ENCODE measurements at places on chromosomes 16 and 17. TPM values are rescaled to one million over a fixed set of nuclear protein-coding genes. Genes with fewer than 3 reads are reported as not detected.

DNA sequence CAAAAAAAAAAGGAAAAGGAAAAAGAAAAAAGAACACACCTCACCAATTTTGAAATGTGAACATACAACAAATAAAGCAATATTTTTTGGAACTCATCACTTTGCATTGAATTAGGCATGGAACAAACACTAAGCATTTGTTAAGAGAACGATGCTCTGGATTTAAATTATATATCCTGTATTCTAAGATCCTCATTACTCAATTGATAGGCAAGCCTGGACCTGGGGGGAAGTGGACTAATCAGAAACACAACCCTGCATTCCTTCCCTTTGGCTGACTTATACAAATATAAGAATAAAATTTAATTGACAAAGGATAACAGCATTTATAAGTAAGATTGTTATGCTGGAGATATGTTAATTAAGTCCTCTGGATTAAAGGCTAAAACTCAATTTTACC is 2.2 kb downstream of the GJC1 start:
- peak overlapping the region; percentile 98 for H3K4me3 ChIP-seq
- no peaks in the 10 kb centered on the region for H3K36me3 ChIP-seq
- no peak for DNase-seq
- no peaks in the 10 kb centered on the region for H3K27me3 ChIP-seq

GRCh38 chr16:5187402-5187952 is 89.9 kb upstream of the EEF2KMT start:
- peaks cover 21% of the 10 kb centered on the region for H3K27me3 ChIP-seq
- H3K4me3 ChIP-seq: no peak overlapping the region
- H3K4me1 ChIP-seq: no peaks in the 10 kb centered on the region
- DNase-seq: no peak
- H3K36me3 ChIP-seq: no peaks in the 10 kb centered on the region

DNA sequence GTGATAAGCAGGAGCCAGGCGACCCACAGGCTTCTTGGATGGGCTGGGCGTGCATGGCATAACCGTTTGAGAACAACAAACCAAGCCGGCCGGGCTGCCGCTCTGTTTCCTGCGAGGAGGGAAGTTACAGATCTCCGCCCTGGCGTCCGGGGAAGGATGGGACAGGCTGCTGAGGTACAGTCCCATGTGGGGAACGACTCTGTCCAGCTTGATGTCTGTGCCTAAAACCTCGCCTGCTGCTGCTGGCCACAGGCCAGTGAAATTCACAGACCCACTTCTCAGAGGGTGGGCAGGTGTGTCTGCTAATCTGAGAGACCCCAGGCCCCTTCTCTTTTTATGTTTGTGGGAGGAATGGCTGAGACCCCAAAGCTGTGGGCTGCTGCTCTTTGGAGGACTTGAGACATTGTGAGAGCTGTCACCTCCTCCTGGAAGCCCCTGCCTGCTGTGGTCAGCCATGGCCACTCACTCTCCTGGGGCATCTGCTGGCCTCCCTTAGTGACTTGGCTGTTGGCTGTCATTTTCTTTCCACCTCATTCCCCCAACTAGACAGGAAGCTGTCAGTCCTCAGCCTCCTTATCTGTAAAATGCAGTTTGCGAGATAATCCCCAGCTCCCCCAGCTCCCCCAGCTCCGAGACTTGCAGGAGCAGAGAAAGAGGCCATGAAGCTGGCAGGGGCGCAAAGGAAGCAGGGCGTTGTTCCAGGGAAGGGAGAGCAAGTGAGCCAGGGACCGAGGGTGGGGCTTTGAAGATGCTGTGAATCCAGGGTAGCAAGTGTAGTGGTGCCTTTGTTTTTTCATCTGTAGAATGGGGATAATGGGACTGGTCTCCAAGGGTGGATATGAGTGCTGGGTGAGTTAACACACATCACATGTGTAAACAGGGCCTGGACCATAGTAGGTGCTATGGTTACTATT is 51.0 kb downstream of the CMIP start:
- no peaks in the 10 kb centered on the region for H3K36me3 ChIP-seq
- no peak for DNase-seq
- no peak overlapping the region for H3K4me3 ChIP-seq

- H3K27me3 ChIP-seq: no peaks in the 10 kb centered on the region
- DNase-seq: no peak
- H3K4me3 ChIP-seq: peak overlapping the region; percentile 82
- no peak overlapping the region for H3K27ac ChIP-seq
These were observed 3.6 kb downstream of the BANP start for GRCh38 chr16:87954826-87955225.

DNA sequence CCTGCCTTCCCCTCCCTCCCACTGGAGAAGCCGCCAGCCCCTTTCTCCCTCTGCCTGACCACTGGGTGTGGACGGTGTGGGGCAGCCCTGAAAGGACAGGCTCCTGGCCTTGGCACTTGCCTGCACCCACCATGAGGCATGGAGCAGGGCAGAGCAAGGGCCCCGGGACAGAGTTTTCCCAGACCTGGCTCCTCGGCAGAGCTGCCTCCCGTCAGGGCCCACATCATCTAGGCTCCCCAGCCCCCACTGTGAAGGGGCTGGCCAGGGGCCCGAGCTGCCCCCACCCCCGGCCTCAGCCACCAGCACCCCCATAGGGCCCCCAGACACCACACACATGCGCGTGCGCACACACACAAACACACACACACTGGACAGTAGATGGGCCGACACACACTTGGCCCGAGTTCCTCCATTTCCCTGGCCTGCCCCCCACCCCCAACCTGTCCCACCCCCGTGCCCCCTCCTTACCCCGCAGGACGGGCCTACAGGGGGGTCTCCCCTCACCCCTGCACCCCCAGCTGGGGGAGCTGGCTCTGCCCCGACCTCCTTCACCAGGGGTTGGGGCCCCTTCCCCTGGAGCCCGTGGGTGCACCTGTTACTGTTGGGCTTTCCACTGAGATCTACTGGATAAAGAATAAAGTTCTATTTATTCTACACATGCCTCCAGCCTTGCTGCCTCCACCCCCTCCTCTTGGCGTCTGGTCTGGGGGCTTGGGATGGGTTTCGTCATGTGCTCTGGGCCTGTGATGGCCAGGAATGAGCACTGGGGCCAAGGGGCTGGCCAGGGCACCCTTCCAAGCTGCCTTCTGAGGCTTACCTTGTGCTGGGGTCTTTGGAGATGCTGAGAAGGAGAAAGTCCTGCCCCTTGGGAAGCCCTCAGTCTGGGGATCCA is 7.3 kb downstream of the GJD3 start:
- no peak for DNase-seq
- no peak overlapping the region for H3K4me3 ChIP-seq
- peaks cover 22% of the 10 kb centered on the region for H3K27me3 ChIP-seq
- H3K4me1 ChIP-seq: peaks cover 27% of the 10 kb centered on the region
- peaks cover 6% of the 10 kb centered on the region for H3K36me3 ChIP-seq

Gene KRT23
- total RNA-seq: not detected

Gene MAF
- 4.1 TPM for total RNA-seq

Gene CDRT15L2
- not detected for total RNA-seq

GRCh38 chr17:69696650-69697049 is 282.2 kb downstream of the MAP2K6 start:
- H3K36me3 ChIP-seq: peaks cover 6% of the 10 kb centered on the region
- no peaks in the 10 kb centered on the region for H3K27me3 ChIP-seq
- no peak overlapping the region for H3K4me3 ChIP-seq
- H3K4me1 ChIP-seq: no peaks in the 10 kb centered on the region

Gene CTNS
- total RNA-seq: 17.4 TPM

DNA sequence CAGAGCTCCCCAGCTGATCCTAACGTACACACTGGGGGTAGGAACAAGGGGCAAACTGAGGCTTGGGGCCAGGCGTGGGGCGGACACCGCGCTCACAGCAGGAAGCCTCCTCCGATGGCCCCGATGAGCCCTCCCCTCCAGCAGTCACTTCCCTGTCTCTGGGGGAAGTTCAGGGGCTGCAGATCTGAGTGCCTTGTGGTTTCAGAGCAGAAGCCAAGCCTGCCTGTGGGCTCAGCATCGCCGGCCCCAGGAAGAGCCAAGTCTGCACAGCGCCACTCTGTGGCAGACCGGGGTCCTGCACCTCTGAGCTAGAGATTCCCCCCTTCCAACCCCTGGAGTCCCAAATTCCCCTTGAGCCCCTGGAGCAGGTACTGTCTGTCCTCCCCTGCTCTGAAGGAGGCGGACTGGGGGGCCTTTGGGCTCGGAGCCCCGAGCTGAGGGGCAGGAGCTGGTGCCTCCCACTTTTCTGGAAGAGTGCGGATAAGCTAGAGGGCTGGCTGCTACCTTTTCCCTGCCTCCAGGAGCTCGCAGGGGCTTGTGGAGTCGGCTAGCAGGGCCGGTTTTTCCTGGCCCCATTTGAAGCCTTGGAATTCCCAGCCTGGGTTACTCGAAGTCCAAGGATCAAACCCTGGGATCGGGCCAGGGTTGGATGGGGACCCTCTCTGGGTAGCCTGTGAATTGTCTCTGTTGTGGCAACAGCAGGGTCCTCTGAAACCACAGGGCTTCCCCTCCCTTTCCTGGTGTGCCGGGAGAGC is 2.9 kb downstream of the GSE1 start:
- H3K4me1 ChIP-seq: peaks cover 18% of the 10 kb centered on the region
- DNase-seq: peak; percentile 90
- peak overlapping the region; percentile 86 for H3K4me3 ChIP-seq
- H3K27ac ChIP-seq: no peak overlapping the region

Gene CIBAR2
- not detected for total RNA-seq

GRCh38 chr16:57863434-57864160 is 61.3 kb upstream of the KIFC3 start:
- H3K27ac ChIP-seq: no peak overlapping the region
- no peak overlapping the region for H3K4me3 ChIP-seq
- H3K36me3 ChIP-seq: no peaks in the 10 kb centered on the region
- peak; percentile 25 for DNase-seq
- peaks cover 23% of the 10 kb centered on the region for H3K4me1 ChIP-seq

- peaks cover 3% of the 10 kb centered on the region for H3K36me3 ChIP-seq
- no peak overlapping the region for H3K27ac ChIP-seq
- peaks cover 8% of the 10 kb centered on the region for H3K27me3 ChIP-seq
- no peak for DNase-seq
- H3K4me3 ChIP-seq: no peak overlapping the region
These were observed 416.0 kb downstream of the MAF start for GRCh38 chr16:79184464-79185030.

Gene BCL6B
- total RNA-seq: 0.41 TPM

GRCh38 chr16:12672986-12673385 is 130.7 kb downstream of the CPPED1 start:
- H3K27ac ChIP-seq: no peak overlapping the region
- H3K4me1 ChIP-seq: no peaks in the 10 kb centered on the region
- no peak overlapping the region for H3K4me3 ChIP-seq
- H3K27me3 ChIP-seq: no peaks in the 10 kb centered on the region
- H3K36me3 ChIP-seq: peaks cover 8% of the 10 kb centered on the region

Gene AHSP
- not detected for total RNA-seq

- H3K4me1 ChIP-seq: no peaks in the 10 kb centered on the region
- no peaks in the 10 kb centered on the region for H3K36me3 ChIP-seq
- no peak for DNase-seq
- H3K27me3 ChIP-seq: peaks cover 34% of the 10 kb centered on the region
These were observed 9.1 kb upstream of the CRISPLD2 start for GRCh38 chr16:84810518-84811273.

GRCh38 chr16:27389272-27389961 is 12.6 kb upstream of the IL21R start:
- H3K27ac ChIP-seq: no peak overlapping the region
- peaks cover 12% of the 10 kb centered on the region for H3K27me3 ChIP-seq
- H3K4me1 ChIP-seq: no peaks in the 10 kb centered on the region
- peaks cover 1% of the 10 kb centered on the region for H3K36me3 ChIP-seq
- no peak for DNase-seq

DNA sequence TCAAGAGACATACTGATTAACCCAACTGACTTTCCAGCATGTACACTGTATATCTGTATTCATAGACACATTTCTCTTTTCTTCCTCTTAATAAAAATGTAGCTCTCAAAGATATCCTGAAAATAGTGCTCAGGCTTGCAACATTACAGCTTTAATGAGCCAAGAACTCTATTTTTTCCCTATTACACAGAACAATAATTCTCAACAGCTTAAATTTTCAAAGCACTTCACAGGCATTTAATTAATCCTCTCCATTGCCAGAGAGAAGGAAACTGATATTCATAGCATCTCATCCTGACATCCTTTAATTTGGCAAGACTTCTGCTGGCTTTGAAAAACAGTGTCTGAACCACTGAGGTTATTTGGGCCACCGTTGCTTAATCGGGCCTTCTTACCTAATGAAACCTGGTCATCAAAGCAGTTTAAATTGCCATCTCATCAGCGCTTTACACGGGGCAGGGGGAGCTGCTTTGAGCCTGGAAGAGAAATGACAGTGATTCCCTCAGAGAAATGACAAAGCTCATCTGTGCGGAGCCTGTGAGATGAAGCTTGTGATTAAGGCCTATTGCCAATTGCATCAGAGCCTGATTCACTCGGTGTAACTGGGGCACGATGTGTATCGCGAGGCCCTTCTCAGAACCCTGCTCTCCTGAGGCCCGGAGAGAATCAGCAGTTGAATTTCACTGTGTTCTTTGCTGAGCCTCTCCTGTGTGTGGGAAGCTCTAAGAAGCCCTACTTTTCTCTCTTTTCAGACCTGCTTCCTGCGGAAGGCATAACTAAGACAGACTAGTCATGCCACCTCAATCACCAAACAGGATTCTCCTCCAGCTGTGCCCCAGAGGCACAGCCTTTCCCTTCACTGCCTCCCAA is 8.5 kb upstream of the SIAH1 start:
- DNase-seq: no peak
- H3K4me3 ChIP-seq: no peak overlapping the region
- H3K27ac ChIP-seq: peak overlapping the region; percentile 12

GRCh38 chr17:44959821-44960531 is 8.1 kb downstream of the C1QL1 start:
- no peak overlapping the region for H3K27ac ChIP-seq
- no peaks in the 10 kb centered on the region for H3K36me3 ChIP-seq
- H3K4me1 ChIP-seq: peaks cover 22% of the 10 kb centered on the region
- H3K4me3 ChIP-seq: no peak overlapping the region
- no peak for DNase-seq

DNA sequence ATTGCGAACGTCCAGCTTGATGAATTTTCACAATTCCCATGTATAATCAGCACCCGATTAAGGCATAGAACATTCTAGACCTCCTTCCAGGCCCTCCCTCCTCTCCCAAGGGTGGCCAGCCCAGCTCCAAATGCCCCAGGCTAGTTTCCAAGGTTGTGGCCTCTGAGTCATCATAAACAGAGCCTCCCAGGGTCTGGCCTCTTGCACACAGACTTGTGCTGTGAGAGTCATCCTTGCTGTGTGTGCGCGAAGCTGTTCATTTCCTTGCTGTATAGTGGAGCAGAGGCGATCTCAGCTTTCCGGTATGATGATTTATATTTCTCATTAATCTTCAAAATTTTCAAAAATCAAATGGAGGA is 20.5 kb upstream of the JPH3 start:
- peaks cover 13% of the 10 kb centered on the region for H3K27me3 ChIP-seq
- no peak for DNase-seq
- H3K27ac ChIP-seq: no peak overlapping the region

- no peak overlapping the region for H3K4me3 ChIP-seq
- H3K27ac ChIP-seq: no peak overlapping the region
- no peaks in the 10 kb centered on the region for H3K36me3 ChIP-seq
- peaks cover 12% of the 10 kb centered on the region for H3K27me3 ChIP-seq
- DNase-seq: no peak
- H3K4me1 ChIP-seq: no peaks in the 10 kb centered on the region
These were observed 354.3 kb upstream of the GOT2 start for GRCh38 chr16:59088431-59088830.

GRCh38 chr17:77163001-77163400 is 22.2 kb downstream of the SEC14L1 start:
- H3K4me3 ChIP-seq: peak overlapping the region; percentile 1
- no peak for DNase-seq
- H3K27ac ChIP-seq: no peak overlapping the region

Gene C16orf46
- 2.1 TPM for total RNA-seq

Gene QRICH2
- total RNA-seq: 12.3 TPM

Data from neural crest cell (in vitro differentiated cells).